Stimulated activated CD4-positive, alpha-beta T cell treated with anti-CD3 and anti-CD28 coated beads, Interleukin-15, amount 100 ng/mL, for 48 hours (primary cell): ENCODE measurements at places on chromosomes 1 and 21.

DNA sequence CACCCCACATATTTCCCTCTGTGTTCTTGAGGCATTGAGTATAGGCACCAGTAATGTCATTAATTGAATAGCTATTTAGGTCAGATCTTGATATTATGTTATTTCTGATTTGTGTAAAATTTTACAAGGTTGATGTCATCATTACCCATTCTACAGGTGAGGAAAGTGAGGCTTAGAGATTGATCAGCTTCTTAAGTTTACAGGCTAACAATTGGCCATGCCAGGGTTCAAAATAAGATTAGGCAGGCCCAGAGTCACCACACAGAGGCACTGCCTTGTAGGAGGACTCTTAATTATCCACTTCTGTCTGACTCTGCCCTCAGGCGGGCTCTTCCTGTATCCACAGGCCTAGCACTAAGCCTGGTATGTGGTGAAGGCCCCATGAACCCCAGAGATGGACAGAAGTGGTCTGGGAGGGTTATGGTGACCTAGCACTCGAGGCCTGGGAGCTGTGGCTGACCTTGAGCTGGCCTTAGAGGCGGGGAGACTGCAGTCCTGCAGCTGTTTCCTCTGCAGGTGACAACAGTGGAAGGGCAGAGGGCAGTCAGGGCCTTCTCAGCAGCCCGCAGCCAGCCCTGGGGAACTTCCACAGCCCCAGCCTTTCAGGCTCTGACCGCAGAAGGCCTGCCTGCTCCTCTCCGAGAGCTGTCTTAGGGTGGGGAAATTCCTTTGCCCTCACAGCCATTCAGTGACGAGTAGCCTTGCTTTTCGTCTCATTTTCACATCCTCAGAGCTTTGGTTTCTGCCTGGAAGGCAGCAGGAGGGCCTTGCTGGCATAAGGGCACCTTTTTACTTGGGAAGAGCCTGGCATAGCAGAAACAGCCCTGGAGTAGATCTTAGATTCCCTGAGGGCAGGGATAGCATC lies 12.2 kb downstream of the ZDHHC18 start:
- DNase-seq, result no peak

- no peak for DNase-seq
Measured at GRCh38 chr1:235102259-235102582, 26.4 kb downstream of the TOMM20 start.

- no peak for DNase-seq
Measured at GRCh38 chr1:177744906-177745305, 225.0 kb downstream of the SEC16B start.

GRCh38 chr1:98903726-98904125 lies 100.9 kb downstream of the PLPPR5 start:
- DNase-seq, result no peak

DNA sequence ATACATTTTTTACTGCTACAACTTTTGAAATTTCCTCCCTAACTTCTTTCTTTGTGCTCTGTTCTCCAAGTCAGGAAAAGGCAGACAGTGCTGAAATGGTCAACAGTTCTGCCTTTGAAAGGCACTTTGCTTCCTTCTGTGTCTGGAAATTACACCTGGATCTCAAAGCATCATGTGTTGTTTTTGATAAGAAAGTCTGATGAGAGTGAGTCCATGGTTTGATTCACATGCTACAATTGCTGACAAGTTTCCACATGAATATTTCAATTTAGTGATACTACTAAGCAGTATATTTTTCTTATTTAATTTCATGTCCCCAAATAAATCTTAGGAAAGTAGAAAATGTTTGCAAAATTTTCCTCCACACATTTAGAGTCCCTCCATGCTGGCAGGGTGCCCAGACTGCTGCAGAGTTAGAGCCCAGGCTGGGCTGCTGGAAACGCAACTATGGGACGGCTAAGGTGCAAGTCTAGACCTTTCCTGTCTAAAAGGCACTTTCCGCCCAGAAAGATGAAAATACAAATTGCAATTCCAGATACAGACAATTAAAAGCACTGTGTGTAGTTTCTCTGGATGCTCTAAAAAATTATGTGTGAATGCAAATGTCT lies 96.6 kb upstream of the RUNX1 start:
- no peak for DNase-seq

DNA sequence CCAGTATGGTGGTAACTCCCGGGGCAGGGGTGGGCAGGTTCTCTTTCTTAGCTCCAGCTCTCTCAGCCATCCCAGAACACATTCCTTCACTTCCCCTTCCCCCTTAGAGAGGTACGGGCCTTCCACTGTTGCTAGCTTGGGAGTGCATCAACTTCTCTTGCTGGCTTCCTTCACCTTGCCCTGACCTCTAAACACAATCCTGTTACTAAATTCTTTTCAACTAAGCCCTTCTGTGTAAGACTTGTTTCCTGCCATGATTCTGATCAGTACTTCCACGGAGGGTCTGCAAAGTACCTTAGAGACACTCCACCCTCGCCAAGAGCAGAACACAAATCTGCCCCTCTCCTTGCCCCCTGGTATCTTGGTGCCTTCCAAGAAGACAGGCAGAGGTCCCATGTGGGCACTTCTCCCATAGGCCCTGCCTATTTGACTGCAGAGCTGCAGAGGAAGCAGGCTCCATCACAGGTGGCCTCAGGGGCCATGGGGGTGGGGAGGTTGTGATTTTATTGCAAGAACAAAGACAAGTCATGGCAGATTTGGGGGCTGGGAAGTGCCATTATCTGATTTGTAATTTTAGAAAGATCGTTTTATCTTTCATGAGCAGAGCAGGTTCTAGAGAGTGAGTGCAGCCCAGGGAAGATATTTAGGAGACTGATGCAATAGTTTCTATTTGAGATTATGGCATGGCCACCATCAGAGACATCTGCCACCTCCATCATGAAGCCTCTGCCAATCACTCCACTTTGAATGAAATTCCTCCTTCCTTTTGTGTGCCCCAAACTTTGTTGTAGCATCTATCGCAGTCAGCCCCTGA lies 182.5 kb upstream of the JUN start:
- DNase-seq, result no peak
